ENCODE measurements at places on chromosomes 5 and 9.

GRCh38 chr5:151456321-151456940, 9.0 kb downstream of the SLC36A1 start:
- DNase-seq, result no peak

GRCh38 chr9:103889989-103890388, 204.1 kb upstream of the SMC2 start:
- no peak for DNase-seq

GRCh38 chr5:95717439-95717838, 13.7 kb upstream of the RHOBTB3 start:
- DNase-seq, result no peak

DNA sequence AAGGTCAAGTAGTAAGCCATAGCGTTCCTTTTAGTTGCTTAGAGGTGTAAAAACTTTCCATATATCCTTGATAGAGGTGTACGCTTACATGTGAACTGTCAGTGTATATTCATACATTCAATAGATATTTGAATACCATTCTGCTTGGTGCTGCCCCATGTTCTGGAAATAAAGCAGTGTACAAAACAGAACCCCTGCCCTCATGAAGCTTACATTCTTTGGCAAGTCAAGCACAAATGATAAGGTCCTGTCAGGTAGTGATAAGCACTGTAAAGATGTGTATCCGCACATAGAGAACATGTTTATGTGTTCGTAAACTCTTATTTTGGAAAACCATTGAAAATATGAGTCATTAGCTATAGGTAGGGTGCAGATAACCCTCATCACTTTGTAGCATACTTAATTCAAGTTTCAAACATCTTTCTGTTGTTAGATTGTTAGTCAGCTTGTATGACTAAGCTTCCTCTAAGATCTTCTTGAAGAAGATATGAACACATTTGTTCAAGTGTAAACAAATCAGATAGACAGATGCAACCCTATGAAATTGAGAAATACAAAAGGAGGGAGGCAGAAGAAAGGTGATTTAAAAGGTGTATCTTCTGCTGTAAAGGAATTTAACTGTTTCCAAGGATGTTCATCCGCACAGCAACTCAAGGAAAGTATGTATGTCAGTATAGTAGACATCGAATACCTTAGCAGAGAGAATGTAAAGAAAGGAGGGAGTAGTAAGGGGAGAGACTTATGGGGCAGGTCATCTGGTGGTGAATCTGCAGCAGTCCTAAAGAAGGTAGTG, 1.6 kb downstream of the GTF3C4 start:
- DNase-seq, result no peak

- DNase-seq, result no peak
Observed at GRCh38 chr5:471750-472058, 28.7 kb downstream of the EXOC3 start.

DNA sequence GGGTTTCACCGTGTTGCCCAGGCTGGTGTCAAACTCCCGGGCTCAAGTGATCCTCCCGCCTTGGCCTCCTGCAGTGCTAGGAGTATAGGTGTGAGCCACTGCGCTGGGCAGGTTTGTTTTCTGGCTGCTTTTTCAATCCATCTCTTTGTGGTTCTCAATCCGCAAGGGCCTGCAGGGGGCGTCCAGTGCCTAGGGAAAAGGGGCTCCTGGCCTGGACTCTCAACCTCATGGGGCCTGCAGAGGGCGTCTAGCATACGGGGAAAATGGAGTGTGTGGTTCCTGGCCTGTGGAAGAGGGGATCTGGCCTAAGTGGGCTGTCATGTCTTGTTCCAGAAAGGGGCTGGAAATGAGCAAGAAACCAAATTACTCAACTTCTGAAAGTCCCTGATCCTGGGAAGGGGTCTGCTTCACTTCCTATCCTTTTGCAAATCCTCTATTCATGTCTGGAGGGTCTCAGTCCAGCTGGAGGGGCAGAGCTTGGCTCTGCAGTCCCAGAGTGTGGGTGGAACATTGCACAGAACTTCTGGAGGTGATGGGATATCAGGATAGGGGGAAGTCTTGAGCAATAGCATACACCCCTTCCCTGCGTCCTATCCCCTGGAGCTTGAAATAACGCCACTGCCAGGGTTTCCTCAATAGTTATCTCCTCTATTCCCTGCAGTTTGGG, 12.7 kb upstream of the CCL27 start:
- no peak for DNase-seq

- no peak for DNase-seq
Observed at GRCh38 chr5:168646335-168646734, 67.2 kb upstream of the PANK3 start.
